Caki2 (cell line): ENCODE measurements at places on chromosomes 1 and 21. TPM values are rescaled to one million over a fixed set of nuclear protein-coding genes. Genes with fewer than 3 reads are reported as not detected.

The SIK1 gene
- total RNA-seq, result 18.9 and 35.5 TPM in 2 replicates

The EPHA2 gene
- total RNA-seq, result 64.0 and 81.3 TPM in 2 replicates

The RGS13 gene
- total RNA-seq, result not detected in 2 replicates

The SPRR4 gene
- not detected in 2 replicates for total RNA-seq

The PKP1 gene
- not detected in 2 replicates for total RNA-seq

The COL6A2 gene
- 97.9 and 120 TPM in 2 replicates for total RNA-seq

The SLC22A15 gene
- total RNA-seq, result 1.5 and 4.2 TPM in 2 replicates

The IKBKE gene
- total RNA-seq, result 21.0 and 24.6 TPM in 2 replicates

The FCRL5 gene
- total RNA-seq, result not detected in 2 replicates

The FGR gene
- total RNA-seq, result not detected in 2 replicates

The PIGR gene
- not detected in 2 replicates for total RNA-seq

The AIDA gene
- total RNA-seq, result 28.8 and 37.5 TPM in 2 replicates

The AMY1B gene
- total RNA-seq, result not detected in 2 replicates

The MANEAL gene
- 18.0 and 30.0 TPM in 2 replicates for total RNA-seq

The CD1B gene
- total RNA-seq, result not detected in 2 replicates

The CFHR1 gene
- total RNA-seq, result 1.0 TPM in 1 of 2 replicates, not detected in the other

The SLC5A3 gene
- total RNA-seq, result 18.4 and 22.2 TPM in 2 replicates

The CASQ1 gene
- not detected in 2 replicates for total RNA-seq

The INSRR gene
- total RNA-seq, result 0.03 TPM in 1 of 2 replicates, not detected in the other

The COL9A2 gene
- total RNA-seq, result not detected in 2 replicates

The ZNF593 gene
- 49.8 and 92.3 TPM in 2 replicates for total RNA-seq

The SARS1 gene
- 133 and 154 TPM in 2 replicates for total RNA-seq

The NPPB gene
- not detected in 2 replicates for total RNA-seq

The GPATCH2 gene
- total RNA-seq, result 8.4 and 10.2 TPM in 2 replicates

The TMCO2 gene
- total RNA-seq, result not detected in 2 replicates

The DMBX1 gene
- not detected in 2 replicates for total RNA-seq

The CRYAA gene
- not detected in 2 replicates for total RNA-seq

The CPLANE2 gene
- 6.4 and 7.3 TPM in 2 replicates for total RNA-seq

The DNM3 gene
- 1.7 TPM in 1 of 2 replicates, not detected in the other for total RNA-seq

The KANK4 gene
- total RNA-seq, result not detected in 2 replicates

The FAM131C gene
- total RNA-seq, result 2.1 and 2.4 TPM in 2 replicates

The PRKAA2 gene
- 3.9 and 4.9 TPM in 2 replicates for total RNA-seq

The PRR9 gene
- total RNA-seq, result not detected in 2 replicates

The KRTAP19-3 gene
- not detected in 2 replicates for total RNA-seq

The WNT9A gene
- 1.1 and 2.7 TPM in 2 replicates for total RNA-seq
